ENCODE measurements at places on chromosomes 12 and 14. TPM values are rescaled to one million over a fixed set of nuclear protein-coding genes. Genes with fewer than 3 reads are reported as not detected.

DNA sequence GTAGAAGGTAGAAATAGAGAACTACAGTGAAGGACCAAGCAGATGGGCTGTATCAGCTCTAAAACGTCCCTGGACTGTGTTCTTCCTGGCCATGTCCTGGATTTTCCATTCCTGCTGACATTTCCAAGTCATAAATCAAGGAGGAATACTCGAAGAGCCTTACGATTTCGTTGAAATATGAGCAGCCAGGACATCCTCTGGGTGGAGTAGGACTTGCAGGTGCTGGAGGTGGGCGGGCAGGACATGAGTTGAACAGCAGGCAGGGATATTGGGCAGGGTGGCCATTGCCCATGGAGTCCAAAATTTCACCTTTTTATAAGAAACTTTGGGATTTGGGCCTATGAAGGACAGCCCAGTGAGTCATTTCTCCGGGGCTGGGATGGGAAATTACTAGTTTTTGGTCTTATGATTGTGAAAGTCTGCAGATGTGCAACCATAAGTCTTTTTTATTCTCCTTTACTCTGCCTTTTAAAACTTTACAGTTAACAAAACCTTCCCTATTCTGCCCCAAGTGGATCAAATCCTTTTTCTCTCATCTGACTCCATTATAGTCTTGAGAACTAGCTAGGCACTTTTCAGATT, 88.8 kb downstream of the TMX1 start:
- no peak for DNase-seq

- no peak for DNase-seq
Observed at GRCh38 chr12:47808050-47808449, 11.7 kb downstream of the HDAC7 start.

- DNase-seq = no peak
Observed at GRCh38 chr12:132023658-132024057, 73.9 kb downstream of the EP400 start.

DNA sequence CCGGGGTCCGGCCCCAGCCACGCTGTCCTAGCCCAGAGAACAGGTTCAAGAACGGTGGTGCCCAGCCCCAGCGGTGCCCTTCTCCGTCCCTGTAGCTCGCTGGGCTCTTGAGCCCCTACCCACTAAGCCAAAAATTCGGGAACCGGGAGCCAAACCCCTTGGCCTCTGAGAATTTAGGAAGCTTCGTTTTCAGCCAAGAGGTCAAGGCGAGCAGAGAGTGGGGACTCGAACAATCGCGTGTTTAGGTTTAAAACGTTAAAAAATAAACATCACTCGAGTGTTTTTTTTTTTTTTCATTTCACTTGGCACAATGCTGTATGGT, 6.2 kb downstream of the SIX1 start:
- DNase-seq = no peak

- no peak for DNase-seq
Observed at GRCh38 chr12:18752280-18752920, 14.5 kb downstream of the CAPZA3 start.

DNA sequence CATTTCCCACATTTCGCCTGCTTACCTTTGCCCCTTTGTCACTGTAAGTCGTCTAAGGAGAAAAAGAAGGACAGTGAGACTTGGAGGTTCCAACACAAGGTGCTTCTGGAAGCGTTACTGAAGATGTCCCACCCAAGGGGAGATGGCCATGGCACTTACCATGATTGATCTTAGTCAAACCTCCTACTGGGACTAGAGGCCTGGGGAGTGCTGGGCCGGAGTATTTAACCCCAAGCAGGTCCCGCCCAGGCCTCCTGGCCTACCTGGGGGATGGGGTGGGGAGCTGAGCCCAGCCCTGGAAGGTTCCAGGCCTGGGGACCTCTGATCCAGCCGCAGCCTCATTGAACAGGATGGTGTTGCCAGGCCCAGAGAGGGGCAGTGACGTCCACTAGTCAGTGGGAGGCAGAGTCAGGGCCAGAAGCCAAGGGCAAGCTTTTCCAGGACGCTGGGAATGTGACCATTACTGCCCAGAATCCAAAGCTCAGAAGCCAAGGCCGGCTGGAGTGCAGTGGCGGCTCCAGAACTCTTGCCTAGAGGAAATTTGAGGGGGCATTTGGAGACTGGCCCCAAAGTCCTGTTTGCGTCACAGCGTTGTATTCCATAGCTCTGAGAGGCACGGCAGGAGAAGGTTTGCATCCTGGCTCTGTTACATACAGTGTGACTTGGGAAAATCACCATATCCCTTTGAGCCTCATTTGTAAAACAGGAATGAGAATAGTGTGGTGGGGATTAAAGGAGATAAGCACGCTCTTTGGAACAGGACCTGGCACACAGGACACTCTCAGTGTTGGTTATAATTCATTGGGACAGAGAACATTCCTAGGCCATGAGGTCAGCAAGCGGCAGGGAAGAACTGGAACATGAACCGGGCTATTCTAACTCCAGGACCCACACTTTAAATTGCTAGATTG, at the start of gene HPD:
HPD (minus strand) TSS at position 198 of the 911 bp plus-strand sequence; CDS start at position 162, 36 bp downstream.
- peak; percentile 99 for DNase-seq

DNA sequence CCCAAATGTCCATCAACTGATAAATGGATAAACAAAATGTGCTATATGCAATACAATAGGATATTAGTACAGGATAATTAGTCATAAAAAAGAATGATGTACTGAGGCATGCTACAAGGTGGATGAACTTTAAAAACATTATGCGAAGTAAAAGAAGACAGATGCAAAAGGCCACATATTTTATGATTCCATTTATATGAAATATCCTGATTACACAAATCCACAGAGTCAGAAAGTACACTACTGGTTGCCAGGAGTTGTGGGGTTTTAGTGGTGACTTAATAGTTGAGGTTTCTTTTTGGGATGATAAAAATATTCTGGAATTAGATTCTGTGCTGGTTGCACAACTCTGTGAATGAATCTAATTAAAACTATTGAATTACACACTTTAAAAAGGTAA, 12.6 kb downstream of the TRIM9 start:
- DNase-seq = no peak

DNA sequence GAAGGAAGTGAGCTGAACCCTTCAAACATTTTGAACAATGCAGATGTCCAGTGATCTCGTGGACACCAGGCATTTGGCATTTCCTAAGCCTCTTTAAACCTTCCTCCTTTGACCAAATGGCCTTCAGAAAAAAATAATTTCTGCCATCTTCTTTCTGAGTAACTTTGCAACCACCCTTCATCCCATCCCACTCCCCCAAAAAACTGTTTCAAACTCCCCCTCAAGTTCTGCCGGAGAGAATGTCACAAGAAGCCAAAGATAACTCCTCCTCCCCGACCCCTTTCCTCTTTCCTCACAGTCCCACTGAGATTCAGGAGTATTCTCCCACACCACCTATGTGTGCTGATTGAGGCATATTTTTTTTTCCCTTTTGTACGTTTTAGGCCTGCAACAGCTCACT, 1.7 kb downstream of the KSR2 start:
- no peak for DNase-seq

- no peak for DNase-seq
Observed at GRCh38 chr12:21631367-21631766, 26.3 kb downstream of the LDHB start.

DNA sequence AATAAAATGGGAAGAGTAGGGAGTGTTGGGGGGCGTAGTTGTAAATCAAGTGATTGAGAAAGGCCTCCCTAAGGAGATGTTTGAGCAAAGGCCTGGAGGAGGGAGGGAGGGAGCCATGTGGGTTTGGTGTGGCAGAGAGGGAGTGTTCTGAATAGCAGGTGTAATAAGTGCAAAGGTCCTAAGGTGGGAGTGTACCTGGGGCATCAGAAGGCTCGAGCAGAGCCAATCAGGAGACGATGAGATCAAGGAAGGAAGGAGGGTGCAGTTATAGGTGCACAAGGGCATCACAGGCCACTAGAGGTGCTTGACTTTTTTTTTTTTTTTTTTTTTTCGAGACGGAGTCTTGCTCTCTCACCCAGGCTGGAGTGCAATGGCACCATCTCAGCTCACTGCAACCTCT, 77.9 kb upstream of the PLXNC1 start:
- DNase-seq = no peak

DNA sequence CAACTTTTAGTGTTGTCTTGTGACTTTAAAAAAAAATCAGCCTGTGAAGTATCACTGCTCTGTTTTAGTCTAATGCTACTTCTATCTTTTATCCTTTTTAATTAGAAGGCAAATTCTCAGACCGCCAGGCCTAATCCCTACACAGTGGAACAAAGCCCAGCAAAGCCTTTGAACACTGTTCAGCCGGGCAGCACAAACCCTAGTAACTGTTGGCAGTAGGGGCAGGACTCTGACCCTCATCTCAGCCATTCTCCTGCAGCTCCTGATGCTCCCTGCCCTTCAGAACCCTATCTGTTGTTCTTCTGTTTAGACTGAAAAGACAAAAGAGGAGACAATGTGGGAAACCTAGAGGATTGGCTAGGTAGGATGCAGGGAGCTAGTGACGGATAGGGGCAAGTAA, 78.0 kb upstream of the OTX2 start:
- no peak for DNase-seq

- DNase-seq = no peak
Observed at GRCh38 chr14:93212432-93212831, 5.4 kb downstream of the UBR7 start.

GRCh38 chr14:72939630-72940029, 13.4 kb downstream of the DCAF4 start:
- DNase-seq = no peak

DNA sequence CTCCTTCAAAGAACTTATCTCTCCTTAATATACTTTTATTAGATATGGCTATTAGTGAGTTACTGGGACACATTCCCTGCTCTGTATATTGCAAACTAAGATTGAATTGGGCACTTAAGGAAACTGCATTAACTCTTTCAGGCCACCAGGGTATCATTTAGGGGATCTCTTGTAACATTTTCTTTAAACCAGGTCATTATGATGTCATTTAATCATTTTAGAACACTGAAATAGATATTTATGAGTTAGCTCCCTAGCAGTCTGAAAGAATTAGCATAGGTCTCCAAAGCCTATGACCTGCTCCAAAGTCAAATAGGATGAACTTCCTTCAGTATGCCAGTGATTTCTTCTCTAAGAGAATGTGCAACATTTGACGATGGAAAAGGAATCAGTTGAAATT, 506.9 kb downstream of the FOXG1 start:
- no peak for DNase-seq

GRCh38 chr12:104226672-104227071, 11.1 kb downstream of the TXNRD1 start:
- DNase-seq = no peak

DNA sequence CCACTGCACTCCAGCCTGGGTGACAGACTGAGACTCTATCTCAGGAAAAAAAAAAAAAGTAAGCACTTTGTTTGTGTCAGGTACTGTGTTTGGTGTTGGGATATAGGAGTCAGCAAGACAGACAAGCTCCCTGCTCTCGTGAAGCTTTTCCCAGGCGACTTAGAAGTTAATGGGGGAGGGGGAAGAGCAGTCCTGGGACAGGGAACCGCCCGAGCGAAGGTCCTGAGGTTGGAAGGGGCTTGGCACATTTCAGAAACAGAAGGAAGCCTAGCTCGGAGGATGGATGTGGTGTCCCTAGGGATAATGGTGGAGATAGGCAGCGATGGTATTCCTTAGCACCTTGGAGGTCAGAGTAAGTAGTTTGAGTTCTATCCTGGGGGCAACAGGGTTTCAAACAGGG, 8.5 kb upstream of the COX6A1 start:
- no peak for DNase-seq

MYO1H gene
- total RNA-seq = not detected

ASCL1 gene
- total RNA-seq = not detected

LRRC10 gene
- total RNA-seq = not detected

KLHL33 gene
- total RNA-seq = 0.20 TPM

DNA sequence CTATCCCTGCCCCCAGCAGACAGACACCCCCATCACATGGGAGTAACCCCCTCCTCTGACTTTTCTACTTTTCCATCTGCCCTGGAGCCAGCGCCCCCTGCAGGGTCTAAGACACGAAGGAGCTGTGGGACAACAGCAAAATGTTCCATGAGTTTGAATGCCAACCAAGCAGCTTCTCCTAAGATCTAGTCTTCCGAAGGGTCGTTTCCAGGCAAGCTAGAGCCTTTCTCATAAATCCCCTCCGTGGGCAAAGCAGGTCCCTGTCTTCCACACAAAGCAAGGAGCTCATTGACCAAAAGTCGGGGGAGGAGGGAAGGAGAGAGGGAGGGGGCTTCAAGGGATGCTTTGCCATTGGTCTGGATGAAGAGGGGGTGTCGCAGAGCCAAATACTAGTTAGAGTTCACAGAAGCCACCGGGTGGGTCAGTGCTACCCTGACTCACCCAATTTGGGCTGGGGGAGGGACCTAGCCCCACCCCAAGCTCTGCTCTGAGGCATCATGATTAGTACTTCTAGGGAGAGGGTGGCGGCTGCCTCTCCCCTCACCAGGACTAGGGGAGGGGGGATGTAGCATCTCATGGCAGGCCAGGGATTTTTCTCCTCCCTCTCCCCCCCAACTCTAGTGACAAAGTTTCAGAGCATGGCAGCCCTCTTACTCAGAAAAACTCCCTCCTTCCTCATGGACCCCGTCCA, 1.6 kb downstream of the MSI1 start:
- no peak for DNase-seq

DNA sequence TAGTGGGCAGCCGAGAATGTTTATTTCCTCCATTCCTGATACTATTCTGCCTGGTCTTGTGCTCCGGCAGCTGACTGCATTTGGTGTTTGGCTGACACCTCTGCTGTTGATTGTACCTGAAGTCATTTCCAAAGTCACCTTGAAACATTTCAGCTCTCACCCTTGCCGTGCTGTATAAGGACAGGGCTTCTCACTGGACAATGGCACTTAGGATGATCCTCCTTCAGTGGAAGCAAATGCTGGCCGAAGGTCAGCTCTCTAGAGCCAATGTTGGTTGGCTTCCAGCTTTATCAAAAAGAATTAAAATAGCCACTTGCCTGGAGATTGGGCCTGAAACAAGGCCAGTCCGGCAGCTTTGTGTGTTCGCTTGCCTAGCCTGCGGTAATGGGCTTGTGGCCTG, 44.0 kb downstream of the ACACB start:
- DNase-seq = no peak

GRCh38 chr14:93319494-93319893, 13.3 kb downstream of the BTBD7 start:
- DNase-seq = no peak

GRCh38 chr12:62789851-62790250, 145.1 kb downstream of the PPM1H start:
- no peak for DNase-seq

DNA sequence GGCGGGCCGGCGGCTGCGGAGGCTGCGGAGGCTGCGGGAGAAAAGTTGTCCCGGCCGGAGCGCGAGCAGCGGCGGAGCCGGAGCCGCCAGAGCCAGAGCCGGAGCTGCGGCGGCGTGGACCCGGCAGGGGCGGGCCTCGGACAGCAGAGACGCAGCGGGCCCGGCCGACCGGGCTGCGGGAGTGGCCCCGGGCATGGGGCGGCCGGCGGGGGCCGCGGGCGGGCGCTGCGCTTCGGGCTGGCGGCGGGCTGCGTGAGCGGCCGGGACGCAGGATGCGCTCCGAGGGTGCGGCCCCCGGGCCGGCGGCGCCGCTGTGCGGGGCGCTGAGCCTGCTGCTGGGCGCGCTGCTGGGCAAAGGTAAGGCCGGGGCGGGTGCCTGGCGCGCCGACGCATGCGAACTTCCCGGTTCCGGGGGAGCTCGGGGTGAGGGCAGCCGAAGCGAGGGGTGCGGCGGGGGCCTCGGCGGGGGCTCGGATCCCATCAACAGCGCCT, at the start of gene TMEM132C:
TMEM132C (plus strand) TSS at position 40 of the 492 bp plus-strand sequence; CDS start at position 273, 233 bp downstream.
- DNase-seq = no peak

- no peak for DNase-seq
Observed at GRCh38 chr14:56803816-56804535, 6.3 kb downstream of the OTX2 start.

Measured in left lobe of liver (tissue), 2 donors.